ENCODE measurements at places on chromosomes 7 and 10.

- DNase-seq: no peak
Measured at GRCh38 chr10:6399879-6400278, 180.2 kb downstream of the PRKCQ start.

DNA sequence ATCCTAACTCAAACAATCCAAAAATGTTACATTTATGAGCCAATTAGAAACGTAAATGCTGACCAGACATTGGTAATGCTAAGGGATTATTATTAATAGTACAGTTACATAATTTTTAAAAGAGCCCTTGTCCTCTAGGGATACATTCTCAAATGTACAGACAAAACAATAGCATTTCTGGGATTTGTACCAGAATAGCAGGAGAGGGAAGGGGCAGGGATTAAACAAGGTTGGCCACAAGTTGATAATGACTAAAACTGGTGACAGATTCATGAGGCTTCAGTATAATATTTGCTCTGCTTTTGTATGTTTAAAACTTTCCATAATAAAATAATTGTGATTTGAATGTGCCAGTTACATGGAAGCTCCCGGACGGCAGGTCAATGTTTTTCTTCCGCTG is 27.0 kb downstream of the HSPA12A start:
- DNase-seq: no peak

GRCh38 chr10:44929356-44930255 is 18.5 kb downstream of the TMEM72 start:
- DNase-seq: no peak

DNA sequence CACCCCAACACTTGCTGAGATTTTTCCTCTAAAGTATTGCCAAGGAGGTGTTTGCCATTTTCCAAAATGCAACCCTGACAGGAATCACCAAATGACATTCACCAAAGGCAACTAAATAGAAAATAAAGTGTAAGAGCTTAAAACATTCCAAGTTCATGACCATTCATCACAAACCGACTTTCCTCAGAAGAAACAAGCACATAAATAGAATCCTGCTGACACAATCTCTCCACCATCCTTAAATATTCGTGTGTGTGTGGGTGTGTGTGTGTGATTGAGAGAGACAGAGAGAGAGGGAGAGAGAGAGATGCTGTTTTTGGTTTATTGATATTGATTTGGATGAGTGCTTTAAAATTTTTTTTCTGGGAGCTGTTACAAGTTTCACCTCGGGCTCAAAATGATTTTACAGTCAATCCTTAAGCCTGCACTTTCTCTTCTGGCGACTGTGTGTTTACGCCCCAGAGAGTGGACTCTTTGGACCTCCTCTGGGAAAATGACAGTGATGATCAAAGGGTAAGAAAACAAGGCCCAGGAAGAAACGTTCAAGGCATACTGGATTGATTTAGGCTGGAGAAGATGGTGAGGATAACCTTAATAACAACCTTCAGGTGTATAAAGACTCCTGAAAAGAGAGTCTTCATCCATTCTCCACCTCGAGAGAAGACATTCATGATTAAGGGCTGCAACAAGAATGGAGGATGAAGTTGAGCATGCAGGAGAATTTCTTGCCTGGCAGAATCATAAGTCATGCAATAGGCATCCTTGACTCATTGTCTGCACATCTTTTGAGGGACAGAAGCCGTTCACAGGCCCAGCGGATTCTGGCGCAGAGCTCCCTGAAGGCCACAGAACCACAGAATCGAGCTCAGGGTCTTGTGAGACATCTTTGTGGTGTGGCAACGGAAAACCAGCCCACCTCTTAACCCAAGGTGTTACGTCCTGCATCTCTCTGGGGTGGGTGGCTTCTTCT is 104.4 kb upstream of the FGFR2 start:
- no peak for DNase-seq

- no peak for DNase-seq
Measured at GRCh38 chr7:98613601-98614425, 3.3 kb upstream of the NPTX2 start.

All from GM20000 (cell line).